ENCODE measurements at places on chromosomes 6 and 20. TPM values are rescaled to one million over a fixed set of nuclear protein-coding genes. Genes with fewer than 3 reads are reported as not detected.

The KIF25 gene
- 1.1 TPM for total RNA-seq

The SLC26A8 gene
- total RNA-seq: 0.80 TPM

The LGSN gene
- total RNA-seq: 0.18 TPM

The ABHD12 gene
- 68.2 TPM for total RNA-seq

The VGLL2 gene
- not detected for total RNA-seq

The HIVEP1 gene
- 20.9 TPM for total RNA-seq

The FAM209B gene
- 0.64 TPM for total RNA-seq

The GTSF1L gene
- not detected for total RNA-seq

The PTK7 gene
- total RNA-seq: 165 TPM

The PEX3 gene
- 15.7 TPM for total RNA-seq

The PRSS35 gene
- total RNA-seq: 3.1 TPM

The CRIP3 gene
- 48.9 TPM for total RNA-seq

The SYCP2 gene
- 0.69 TPM for total RNA-seq

The MPIG6B gene
- 0.11 TPM for total RNA-seq

Data from WTC11 (cell line).